ENCODE measurements at places on chromosomes 5 and 9. TPM values are rescaled to one million over a fixed set of nuclear protein-coding genes. Genes with fewer than 3 reads are reported as not detected.

PPP3R2 gene
- total RNA-seq: not detected

PCDHB3 gene
- total RNA-seq: not detected

BTNL8 gene
- total RNA-seq: not detected

ANKRD31 gene
- 0.89 TPM for total RNA-seq

DNA sequence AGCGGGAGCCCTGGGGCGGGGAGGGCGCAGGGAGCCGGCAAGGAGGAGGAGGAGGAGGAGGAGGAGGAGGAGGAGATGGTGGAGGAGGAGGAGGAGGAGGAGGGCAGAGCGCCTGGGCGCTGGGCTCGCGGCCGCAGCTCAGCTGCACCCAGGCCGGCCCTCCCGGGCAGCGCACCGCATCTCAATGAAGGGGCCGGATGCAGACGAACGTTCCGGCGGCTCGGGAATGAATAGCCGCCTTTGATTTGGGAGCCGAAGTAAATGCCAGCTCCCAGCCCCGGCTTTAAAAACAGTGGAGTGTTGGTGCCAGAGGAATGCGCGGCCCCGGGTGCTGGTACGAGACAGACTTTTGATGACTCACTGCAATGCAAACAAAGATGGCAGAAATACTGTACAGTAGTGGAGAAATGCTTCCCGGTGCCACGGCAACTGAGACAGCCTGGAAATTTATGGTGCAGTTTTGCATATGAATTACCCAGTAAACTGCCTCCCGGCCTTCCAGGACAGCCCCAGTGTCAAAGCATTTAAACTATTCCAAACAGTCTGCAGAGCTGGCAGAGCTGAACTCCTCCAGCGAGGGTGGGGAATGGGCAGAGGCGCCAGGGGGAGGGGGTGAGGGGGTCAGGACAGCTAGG lies 43.1 kb downstream of the NACC2 start:
- no peak for DNase-seq

- DNase-seq: no peak
Measured at GRCh38 chr9:132187121-132187620, 25.3 kb downstream of the NTNG2 start.

DNA sequence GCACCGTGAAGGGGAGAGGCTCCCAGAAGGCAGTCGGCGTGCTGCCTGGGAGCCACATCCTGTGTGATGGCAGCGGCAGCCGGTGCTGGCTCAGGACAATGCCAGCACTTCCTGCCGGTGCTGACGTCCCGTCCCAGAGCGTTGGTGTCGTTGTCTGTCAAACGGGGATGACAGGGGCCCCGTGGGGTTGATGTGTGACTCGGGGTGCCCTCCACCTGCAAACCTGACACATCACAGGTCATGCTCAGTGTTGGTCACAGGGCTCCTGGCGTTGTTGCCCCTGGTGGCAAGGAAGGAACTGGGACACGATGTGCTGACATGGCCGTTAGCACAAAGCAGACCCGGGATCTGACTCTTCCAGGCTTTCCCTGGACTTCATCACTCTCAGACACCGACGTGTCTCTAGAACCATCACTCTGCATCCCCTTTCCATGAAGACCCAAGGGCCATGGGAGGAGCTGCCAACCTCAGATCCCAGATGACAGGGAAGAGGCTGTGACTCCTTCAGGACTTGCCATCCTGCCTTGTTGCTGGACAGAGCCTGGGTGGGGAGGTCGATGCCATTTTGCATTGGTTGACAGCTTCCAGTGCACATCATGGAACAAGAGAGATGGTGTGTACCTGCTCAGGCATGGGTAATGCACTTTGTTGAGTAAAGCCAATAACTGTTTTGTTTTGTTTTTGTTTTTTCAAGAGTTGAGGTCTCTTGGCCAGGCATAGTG lies 21.5 kb downstream of the PLPP7 start:
- DNase-seq: peak; percentile 45

DNA sequence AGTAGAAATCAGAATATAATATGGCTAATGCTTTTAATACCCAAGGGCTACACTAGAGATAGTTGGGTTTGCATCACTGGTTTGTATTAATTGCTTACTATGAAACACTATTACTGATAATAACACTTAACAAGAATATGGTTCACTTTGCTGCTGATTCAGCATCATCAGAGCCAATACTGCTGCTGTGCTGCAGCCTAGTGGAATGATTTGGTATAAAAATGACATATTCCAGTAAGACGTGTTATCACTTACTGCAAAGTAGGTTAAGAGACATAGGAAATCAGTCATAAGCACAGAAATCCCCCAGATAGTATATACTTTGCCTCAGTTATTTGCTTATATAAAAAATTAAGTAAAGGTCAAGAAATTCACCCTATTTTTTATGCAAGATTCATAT lies 2.8 kb downstream of the CDH10 start:
- no peak for DNase-seq

- DNase-seq: no peak
Measured at GRCh38 chr9:137757139-137757538, 120.4 kb upstream of the CACNA1B start.

DNA sequence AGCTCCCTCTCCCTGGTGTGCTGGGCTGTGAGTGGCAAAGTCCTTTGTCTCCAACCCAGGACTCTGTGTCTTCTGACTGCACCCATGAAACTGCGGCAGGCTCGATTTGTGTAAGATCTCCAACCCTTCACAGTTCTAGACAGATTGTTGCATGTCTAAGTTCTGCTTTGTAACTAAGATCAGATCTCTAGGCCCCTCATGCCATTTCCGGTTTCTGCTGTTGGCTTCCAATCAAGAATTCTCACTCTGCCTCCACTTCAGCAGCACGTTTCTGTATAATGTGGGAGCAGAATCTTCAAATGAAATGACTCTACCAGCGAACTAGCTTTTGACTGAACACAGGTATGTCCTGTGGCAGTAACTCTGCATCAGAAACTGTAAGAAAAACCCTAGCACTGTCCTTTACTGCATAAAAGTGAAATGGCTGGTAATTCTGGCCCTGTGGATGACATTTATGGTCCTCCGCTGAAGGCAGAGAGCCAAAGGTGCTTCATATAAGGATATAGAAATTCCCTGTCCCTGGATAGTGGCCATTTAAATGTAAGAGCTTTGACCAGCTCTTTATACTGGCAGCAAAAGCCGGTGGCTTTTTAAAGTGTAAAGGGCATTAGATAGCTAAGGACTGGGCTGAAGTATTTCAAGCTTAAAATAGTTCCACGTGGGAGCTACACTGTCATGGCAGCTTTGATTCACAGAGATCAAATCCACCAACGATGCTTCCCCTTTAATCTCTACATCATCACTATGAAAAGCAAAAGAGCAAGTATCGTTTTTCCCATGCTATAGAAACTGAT lies 319.0 kb upstream of the CDH6 start:
- DNase-seq: no peak

DNA sequence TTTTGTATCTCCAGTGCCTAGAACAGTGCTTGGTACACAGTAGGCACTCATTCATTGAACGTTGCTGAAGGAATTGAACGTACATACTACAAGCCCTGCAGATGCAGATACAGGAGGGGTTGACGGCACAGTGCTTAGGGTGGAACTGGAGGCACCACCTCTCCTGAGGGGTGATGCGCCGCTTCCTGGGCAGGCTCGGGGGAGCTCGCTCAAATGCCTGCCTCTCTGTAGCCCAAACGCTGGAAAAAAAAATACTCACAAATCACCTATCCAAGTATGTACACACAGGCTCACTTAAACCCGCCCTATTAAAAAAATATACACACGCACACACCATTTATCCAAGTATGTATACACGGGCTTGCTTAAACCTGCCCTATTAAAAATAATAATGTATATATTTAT lies 536 bp upstream of the COMMD10 start:
- no peak for DNase-seq

DNA sequence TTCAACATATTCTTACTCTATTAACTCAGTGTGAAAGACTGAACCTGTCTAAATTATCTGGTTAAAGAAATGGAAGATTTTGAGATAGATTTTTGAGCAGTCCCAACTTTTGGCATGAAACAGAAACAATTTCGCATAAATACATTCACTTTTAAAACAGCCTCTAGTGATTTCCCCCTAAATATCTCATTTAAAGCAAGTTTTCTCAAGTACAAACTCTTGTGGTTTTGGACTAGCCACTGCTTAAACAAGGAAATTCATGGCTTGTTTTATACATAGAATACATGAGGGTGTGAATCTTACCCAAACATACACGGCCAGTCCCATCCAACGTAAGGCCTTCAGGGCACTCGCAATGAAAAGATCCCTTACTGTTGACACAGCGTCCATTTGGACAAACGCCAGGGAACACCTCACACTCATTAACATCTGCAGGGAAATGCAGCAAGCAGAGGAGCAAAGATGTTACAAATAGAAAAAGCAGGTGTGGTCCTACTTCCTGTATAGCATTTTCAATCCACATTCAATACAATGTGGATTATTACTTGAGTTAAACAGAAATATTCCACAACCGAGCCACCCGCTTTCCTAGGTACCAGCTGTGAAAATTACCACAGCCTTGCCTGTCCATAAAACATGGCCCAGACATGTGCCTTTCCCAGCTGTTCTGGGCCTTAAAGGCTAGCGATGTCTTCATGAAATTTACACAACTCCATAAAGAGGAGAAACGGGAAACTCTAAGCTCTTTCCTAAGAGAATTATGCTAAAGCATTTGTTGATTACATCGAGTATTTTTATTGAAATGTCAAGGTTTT lies 188.8 kb downstream of the FBN2 start:
- DNase-seq: no peak

- DNase-seq: no peak
Measured at GRCh38 chr5:168014433-168015123, 276.9 kb upstream of the WWC1 start.

Measured in CD8-positive, alpha-beta T cell (primary cell).